ENCODE measurements at places on chromosomes 1 and 21.

GRCh38 chr1:109487261-109487660 lies 3.6 kb downstream of the ATXN7L2 start:
- DNase-seq: no peak

GRCh38 chr1:193348769-193349535 lies 162.5 kb upstream of the B3GALT2 start:
- no peak for DNase-seq

GRCh38 chr1:20356850-20357459 lies 66.3 kb downstream of the VWA5B1 start:
- DNase-seq: no peak

- peak; percentile 61 for DNase-seq
These were observed 48.8 kb downstream of the LAMC2 start for GRCh38 chr1:183234660-183235476.

Measured in NB4 (cell line).